ENCODE measurements at places on chromosomes 1 and 21. TPM values are rescaled to one million over a fixed set of nuclear protein-coding genes. Genes with fewer than 3 reads are reported as not detected.

RAP1GAP gene
- total RNA-seq, result 4.6 TPM

RASAL2 gene
- 31.6 TPM for total RNA-seq

KRTAP19-3 gene
- not detected for total RNA-seq

DNA sequence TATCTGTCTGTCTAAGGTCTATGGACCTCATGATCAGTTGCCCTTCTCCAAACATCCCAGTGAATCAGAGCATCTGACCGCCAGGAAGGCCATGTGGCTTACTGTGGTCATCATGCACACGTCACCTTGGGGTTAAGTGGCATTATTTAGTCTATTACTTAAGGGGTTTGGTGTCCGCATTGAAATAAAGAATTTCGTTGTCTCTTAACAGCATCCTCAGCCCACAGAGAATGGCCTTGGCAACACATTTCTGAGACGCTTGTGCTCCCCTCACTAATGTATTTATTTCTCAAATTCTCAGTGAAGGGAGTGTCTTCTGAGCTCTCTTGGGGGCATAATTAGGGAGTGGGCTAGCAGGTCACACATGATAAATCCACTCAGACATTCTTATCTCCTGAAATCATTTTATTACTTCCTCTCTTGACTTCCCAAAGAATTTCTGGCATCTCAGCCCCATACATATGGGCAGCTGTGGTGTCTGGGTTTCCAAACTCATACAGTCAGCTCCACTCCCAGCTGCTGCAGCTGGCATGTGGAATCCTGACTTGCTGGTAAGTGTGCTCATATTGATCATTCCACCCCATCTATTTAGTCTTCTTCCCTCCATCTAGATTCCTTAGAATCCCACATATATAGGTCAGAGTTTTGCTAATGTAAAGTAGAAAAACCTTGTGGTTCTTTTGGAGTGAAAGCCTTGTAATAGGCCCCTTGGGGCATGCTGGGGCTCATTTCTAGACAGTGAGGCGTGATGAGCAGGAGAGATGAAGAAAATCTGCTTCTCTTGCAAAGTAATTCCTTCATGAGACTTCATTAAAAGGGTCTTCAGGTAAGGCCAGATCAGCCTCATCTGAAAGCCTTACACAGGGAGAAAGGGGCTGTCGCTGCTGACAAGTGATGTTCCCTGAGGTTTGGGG, 110.5 kb downstream of the HHAT start:
- no peak for DNase-seq

- DNase-seq, result no peak
Measured at GRCh38 chr1:87030740-87031690, 116.6 kb downstream of the HS2ST1 start.

DNA sequence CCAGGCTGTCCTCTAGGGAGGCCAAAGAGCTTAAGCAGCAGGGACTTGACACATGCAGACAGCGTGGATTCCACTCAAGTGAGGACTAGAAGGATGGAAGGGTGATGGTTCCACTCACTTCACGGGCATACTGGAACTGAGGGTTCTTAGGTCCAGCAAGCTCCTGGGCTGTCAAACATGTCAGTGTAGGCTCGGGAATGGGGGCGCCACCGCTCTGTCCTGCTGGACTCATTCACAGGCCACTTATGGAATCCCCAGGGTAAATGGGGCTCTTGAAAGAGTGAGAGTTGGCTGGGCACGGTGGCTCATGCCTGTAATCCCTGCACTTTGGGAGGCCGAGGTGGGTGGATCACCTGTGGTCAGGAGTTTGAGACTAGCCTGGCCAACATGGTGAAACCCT, 27.7 kb upstream of the CSF3R start:
- no peak for DNase-seq

GRCh38 chr1:174221681-174222080, 62.4 kb downstream of the RABGAP1L start:
- DNase-seq, result no peak
